ENCODE measurements at places on chromosomes 13 and 19.

DNA sequence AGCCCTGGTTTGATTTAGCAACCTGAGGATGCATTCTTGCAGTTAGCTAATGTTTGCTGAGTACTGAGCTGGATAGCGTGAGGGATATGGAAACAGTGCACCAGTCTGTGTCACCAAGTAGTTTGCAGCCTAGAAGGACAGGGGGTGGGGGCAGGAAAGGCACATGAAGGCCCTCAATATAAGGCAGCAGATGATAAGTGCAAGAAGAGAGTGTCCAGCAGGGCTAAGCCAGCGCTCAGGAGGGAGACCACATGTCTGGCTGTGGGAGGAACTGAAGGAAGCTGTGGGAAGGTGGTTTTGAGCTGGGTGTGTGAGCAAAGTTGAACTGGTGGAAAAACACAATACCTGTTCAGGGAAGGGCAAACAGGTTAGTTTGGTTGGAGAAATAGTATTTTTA, 1.7 kb downstream of the CXCL17 start:
- no peak for DNase-seq

GRCh38 chr13:73370066-73370465, 311.3 kb downstream of the KLF5 start:
- DNase-seq = no peak

DNA sequence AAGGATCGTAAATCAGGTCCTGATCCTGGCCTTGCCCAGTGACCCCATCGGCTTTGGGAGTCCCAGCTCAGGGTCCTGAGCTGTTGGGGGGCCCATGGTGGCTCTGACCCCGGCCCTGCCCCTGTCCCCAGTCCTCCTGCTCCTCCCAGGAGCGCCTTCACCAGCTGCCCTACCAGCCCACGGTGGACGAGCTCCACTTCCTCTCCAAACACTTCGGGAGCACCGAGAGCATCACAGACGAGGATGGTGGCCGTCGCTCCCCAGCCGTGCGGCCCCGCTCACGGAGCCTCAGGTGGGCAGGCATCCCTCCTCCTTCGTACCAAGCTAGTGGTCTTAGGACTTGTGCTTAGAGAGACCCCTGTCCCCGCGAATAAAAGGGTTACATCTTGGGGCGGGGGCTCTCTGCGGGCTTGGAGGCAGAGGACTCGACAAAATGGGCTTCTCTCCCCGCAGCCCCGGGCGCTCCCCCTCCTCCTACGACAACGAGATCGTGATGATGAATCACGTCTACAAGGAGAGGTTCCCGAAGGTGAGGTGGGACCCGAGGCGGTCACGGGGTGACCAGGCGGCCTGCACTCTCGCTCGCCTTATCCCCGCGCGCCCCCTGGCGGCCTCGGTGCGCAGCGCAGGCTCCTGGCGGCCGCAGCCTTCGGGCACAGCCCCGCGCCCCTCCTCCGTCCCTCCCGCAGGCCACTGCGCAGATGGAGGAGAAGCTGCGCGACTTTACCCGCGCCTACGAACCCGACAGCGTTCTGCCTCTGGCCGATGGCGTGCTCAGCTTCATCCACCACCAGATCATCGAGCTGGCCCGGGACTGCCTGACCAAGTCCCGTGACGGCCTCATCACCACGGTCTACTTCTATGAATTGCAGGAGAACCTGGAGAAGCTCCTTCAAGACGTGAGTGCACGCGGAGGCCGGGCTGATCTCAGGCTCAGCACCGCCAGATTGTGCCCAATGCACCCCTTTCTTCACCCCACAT, 9.1 kb downstream of the MAST1 start:
- peak; percentile 84 for DNase-seq

DNA sequence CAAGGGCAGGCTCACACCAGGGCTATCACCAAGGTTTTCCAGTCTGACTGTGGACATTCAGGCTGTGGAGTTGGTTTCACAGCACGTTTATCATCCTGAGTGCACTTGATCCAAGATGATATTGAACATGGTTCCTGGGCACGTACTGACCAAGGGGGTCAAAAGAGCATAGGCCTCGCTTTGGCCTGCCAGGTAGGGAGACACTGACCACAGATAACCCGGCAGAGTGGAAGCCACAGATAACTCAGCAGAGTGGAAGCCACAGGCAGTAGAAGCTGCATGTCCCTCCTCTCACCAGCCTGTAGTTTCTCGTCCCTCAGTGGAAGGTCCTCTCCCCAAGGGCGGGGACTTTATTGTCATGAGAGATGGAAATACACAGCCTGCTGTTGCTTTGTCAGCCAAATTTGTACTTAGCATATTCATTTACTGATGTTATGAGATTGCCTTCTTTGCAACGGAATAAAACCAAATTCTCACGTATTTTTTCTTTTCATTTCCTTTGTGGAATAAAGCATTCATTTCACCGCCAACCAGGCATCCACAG, 8.8 kb upstream of the KRTDAP start:
- no peak for DNase-seq

DNA sequence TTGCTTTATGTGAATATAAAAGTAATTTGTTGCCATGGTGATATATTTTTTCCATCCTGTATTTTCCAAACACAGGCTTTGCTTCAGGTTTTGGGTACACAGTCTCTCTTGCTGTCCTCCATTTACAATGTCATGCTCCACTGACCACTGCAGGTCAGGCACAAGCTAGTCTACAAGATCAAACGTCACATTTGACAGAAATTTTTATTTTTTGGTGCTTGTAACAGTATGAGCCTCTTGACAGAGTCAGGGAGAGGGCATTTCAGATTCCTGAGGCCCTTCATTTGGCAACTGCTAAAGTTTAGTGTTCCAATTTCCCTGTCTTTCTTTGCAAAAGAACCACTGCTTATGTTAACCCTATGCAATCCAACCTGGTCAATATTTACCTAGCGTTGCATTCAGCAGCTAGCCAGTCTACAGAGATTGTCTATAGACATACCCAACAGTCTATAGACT, 175.0 kb downstream of the RFC3 start:
- no peak for DNase-seq

DNA sequence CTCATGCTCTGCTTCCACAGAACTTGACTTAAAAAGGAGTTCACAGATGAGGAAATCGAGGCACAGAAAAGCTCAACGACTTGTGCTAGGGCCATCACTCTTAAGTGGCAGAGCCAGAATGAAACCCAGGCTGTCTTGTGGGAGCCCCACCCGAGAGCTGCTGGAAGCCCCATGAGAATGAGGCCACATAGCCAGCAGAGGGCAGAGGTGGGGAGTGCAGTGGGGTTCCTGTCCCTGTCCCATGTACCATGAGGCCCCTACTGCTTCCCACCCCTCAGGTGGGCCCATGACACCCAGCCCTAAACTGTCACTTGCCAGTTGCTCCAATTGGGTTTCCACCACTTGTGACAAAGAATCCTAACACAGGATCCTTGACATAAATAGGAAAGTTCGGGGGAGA, 175.9 kb downstream of the IRS2 start:
- peak; percentile 15 for DNase-seq

- DNase-seq = peak; percentile 48
These were observed 8.0 kb downstream of the MYO1F start for GRCh38 chr19:8569066-8569771.

DNA sequence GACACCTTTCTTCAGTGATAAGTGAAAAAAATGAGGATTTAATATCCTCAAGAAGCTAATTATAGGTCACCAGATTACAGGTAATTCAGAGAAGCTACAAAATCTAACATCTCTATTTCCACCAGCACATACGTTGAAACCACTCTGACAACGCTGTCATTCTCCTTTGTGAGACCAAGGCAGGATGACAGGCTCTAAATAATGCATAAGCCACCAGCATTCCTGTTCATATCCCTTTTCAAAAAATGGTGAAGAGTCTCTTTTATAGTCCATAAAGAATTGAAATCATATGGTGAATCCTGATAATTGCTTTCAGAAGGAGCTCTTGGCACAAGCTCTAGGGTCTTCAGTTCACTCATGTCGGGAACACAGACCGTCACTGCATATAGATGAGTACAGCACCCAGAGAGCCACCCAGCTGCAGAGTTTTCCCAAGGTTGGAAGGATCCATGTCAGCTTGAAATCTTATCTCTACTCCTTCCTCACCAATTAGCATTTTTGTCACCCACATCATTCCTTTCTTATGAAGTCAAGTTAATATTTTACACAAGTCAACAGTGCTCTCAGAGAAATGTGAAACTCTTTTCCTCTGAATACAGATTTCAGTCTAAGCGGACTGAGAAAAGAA, 431.4 kb downstream of the TBC1D4 start:
- DNase-seq = no peak

GRCh38 chr19:2288338-2288817, 6.4 kb upstream of the PEAK3 start:
- no peak for DNase-seq

DNA sequence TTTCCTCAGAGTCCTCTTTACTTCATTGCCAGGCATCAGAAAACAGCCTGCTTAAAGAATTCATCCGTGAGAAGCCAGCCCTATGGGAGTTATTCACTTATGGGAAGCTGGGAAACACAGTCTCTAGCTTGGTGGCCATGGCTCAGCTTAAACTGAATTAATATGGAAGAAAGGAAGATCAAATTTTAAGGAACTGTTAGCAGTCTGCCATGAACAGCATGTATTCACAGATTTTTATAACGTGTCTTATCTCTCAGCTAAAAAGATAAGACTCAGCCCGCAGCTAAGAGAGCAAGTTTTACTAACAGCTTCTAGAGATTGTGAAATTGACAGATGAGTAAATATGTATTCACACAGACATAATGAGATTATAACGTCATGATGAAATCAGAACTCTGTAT, 253.7 kb upstream of the RXFP2 start:
- no peak for DNase-seq

GRCh38 chr13:74662905-74663304, 528.7 kb upstream of the KLF12 start:
- DNase-seq = no peak

- no peak for DNase-seq
These were observed 18.3 kb downstream of the ZNF77 start for GRCh38 chr19:2926341-2927031.

DNA sequence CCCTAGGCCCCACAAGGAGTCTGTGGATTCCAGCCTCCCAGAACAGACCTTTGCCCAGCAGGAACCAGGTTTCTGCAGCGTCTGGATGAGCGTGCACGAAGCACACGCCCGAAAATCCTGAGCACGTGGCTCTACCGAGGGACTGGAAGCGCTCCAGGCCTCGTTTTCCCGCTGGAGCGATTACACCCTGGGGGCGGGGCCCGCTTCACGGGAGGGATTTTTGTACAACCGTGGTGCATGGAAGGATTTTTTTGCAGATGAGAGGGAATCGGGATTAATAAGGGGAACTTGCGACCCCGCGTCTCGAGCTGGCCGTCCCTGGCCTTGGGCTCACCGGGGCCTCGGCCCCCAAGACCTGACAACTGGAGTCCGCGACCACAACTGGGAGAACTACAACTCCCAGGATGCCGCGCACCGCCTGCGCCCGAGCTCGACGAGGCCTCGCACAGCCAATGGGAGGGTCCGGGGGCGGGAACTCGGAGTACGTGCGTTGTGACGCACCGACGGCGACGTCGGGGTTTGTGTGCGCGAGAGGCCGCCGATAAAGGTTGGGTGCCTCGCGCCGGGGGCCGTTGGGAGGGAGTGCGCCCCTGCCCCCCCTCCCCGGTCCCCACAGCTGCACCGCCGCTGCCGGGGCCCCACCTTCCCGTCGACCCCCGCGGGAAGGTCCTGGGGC, at the start of gene ZNF628:
Gene ZNF628 (plus strand): TSS at position 518 of the 676 bp plus-strand sequence. CDS start 3,294 bp downstream, outside the sequence.
- DNase-seq = peak; percentile 97

- no peak for DNase-seq
These were observed 731 bp downstream of the MAG start for GRCh38 chr19:35292421-35293362.

- DNase-seq = no peak
These were observed 13.0 kb upstream of the MYH14 start for GRCh38 chr19:50190439-50190891.

Measured in activated T-cell treated with anti-CD3 and anti-CD28 coated beads, Interleukin-2, amount 50 U/mL, for 4 hours (primary cell).